ENCODE measurements at places on chromosomes 12 and 14. TPM values are rescaled to one million over a fixed set of nuclear protein-coding genes. Genes with fewer than 3 reads are reported as not detected.

CCDC196 gene
- not detected for total RNA-seq

DNA sequence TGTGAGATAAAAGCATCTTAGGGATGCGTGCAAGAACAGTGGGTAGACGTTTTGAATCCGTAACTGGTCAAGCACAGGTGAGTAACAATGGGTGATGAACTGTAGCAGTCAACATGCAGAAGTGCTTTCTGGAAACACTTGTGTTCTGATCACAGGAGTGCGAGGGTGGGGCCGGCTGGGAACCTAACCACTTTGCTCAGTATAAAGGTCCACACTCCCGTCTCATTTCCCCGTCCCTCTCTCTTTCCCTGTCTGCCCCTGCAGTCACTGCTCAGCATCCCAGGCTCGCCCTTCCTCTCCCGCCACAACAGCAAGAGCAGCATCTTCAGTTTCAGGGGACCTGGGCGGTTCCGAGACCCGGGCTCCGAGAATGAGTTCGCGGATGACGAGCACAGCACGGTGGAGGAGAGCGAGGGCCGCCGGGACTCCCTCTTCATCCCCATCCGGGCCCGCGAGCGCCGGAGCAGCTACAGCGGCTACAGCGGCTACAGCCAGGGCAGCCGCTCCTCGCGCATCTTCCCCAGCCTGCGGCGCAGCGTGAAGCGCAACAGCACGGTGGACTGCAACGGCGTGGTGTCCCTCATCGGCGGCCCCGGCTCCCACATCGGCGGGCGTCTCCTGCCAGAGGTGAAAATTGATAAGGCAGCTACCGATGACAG is 127.1 kb downstream of the FIGNL2 start:
- peak; percentile 35 for DNase-seq

GRCh38 chr12:132638541-132639408 is 20.2 kb downstream of the P2RX2 start:
- DNase-seq: no peak

DNA sequence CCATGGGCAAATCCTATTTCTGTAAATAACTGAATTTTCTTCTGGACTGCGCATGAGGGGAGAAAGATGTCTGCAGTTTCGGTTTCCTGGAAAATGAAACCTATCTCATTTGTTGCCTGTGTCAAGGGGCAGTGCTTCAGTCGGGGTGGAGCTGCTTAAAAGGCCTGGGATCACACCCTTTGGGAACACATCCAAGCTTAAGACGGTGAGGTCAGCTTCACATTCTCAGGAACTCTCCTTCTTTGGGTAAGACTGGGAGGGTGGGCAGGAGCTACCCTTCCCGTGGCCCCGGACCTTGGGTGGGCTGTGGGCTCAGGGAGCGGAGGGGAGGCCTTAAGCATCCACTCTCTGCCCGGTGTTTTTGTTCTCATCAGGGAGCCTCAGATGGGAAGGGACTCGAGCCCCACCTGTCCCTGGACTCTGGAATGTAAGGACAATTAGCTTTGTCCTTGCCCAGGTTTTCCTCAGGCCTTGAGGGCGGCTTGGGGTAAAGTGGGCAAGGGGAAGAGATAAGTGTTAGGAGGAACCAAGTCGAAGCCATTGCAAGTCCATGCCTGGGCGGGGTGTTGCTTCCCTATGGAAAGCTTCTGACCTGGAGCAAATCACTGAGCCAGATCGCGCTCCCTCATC is at the start of gene IFI27:
Gene IFI27, plus strand, starts transcription at position 185 of the 630 bp plus-strand sequence.
- no peak for DNase-seq

DNA sequence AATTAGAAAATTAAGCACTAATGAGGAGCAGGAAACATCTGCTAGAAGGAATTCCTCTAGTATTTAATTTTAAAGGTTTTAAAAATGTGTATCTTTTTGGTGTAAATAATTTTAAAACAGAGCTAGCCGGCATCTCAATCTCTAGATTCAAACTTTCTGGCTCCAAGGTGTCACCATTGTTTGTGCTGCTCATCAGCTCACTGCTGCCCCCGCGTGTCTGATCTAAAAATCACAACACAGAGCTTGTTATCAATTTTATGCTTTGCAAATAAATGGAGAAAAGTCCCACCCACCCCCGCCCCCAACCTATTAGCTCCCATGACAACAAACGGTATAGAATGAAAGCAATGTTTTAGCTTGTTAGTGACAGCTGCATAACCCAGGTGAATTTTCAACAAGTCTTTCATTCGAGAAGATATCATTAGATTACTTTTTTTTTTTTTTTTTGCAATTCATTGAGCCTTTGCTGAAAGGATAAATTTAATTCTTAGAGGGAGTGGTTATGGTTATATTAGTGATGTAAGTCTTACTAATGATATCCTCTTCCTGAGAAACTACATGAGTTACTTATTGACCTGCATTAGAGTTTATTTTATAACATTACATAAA is 11.3 kb upstream of the ABHD12B start:
- DNase-seq: peak; percentile 77

- DNase-seq: no peak
These were observed 96.6 kb downstream of the CFAP54 start for GRCh38 chr12:96585977-96586376.

DNA sequence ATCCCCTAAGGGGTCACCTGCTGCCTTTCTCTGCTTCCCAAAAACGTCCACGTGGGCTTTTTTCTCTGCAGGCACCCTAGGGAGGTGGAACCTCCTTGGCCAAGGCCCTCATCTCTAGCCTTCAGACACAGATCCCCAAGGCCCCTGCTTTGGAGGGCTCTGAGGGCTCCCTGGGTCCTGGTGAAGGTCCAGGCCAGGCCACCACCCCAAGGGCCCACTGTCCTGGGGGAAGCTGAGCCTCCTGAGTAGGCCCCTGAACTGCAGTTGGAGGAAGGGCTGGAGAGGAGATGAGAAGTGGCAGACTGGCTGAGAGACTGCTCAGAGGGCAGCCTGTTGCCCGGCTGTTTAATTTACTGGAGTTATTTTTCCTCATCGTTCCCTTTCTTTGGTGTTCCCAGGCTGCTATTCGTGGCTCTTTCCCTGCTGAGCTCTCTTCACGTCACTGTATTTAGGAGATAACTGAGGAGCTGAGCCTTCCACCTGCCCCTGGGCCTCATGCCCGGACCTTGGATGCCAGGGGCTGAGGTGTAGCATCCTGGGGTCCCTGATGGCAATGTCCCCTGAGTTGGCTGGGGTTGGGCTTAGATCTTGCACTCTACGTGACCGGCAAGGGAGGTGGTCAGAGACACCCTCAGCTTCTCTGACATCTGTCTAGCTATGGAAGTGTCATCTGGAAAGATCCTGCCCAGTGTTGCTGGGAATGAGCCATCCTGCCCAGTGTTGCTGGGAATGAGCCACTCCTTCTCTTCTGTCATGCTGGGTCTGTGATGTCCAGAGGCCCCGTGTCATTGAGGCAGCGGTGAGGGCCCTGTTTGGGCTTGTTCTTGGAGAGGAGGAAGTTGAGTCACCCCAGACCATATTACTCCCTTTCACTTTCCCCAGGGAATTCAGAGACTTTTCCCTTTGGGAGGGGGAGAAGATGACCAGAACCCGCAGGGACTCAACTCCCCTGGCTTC is 139.8 kb downstream of the TSPAN9 start:
- DNase-seq: no peak
